Fibroblast of the aortic adventitia (primary cell): ENCODE measurements at places on chromosomes 13 and 19.

- peak; percentile 16 for DNase-seq
Observed at GRCh38 chr13:114099918-114100445, 32.4 kb downstream of the RASA3 start.

- DNase-seq: no peak
Observed at GRCh38 chr13:48662226-48662625, 8.5 kb downstream of the CYSLTR2 start.

GRCh38 chr19:48874303-48875135, 2.3 kb downstream of the PPP1R15A start:
- peak; percentile 53 for DNase-seq

DNA sequence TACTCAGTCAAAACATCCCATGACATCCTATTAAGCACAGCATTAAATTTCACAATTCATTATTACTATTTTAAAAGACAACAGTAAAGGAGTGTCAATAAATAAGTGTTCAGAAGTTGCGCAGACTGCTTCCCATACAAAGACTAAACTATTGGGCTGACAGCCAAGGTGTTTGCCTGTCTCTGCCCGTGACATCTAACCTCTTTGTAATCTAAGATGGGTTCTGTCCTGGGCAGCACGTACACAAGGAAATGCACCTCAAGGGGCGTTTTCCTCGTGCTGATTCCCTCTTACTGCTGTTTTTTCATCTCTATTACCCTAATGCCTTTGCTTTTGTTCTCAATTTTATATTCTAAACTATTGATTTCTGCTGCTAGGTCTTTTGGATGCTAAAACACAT, 216.3 kb downstream of the NHLRC3 start:
- DNase-seq: no peak

DNA sequence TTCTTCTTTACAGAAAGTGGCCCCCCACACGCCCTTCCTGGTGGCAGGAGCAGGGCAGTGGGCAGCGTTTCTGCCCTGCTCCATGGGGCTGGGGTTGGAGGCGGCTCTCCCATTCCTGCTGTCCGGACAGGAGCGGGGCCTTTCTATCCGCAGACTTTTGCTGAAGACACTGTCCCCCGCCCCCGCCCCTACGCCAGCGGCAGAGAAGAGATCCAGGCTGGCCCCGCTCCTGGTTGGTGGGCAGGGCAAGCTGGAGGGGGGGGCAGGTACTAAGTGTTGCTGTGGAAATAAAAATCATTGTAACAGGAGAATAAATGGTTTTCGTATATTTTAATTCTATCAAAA, 81.7 kb downstream of the ZNF429 start:
- no peak for DNase-seq

GRCh38 chr13:57418067-57418677, 213.4 kb upstream of the PCDH17 start:
- DNase-seq: no peak
